ENCODE measurements at places on chromosomes 2 and 18. TPM values are rescaled to one million over a fixed set of nuclear protein-coding genes. Genes with fewer than 3 reads are reported as not detected.

Gene PLA2R1
- 9.3 TPM for total RNA-seq

Gene KCNJ13
- total RNA-seq: not detected

Gene ERBB4
- total RNA-seq: not detected

Gene INPP5D
- total RNA-seq: 28.6 TPM

Gene GKN2
- total RNA-seq: not detected

Gene ADGRF3
- total RNA-seq: 0.28 TPM

Gene INPP1
- total RNA-seq: 27.5 TPM

Gene SLC40A1
- 87.6 TPM for total RNA-seq

Gene TRABD2A
- 3.1 TPM for total RNA-seq

Gene CRYBA2
- total RNA-seq: not detected

Gene LOXHD1
- not detected for total RNA-seq

Gene SERPINB3
- not detected for total RNA-seq

Gene SLC25A12
- 10.1 TPM for total RNA-seq

Gene GCG
- not detected for total RNA-seq

Gene IKZF2
- 6.8 TPM for total RNA-seq

Gene DGKD
- 18.7 TPM for total RNA-seq

Gene GALNT3
- 39.6 TPM for total RNA-seq

Gene LOXL3
- 2.2 TPM for total RNA-seq

Gene CABYR
- 0.36 TPM for total RNA-seq

Gene OSR1
- total RNA-seq: 8.9 TPM

Gene CXCR1
- not detected for total RNA-seq

Gene FEV
- not detected for total RNA-seq

Gene CHST9
- not detected for total RNA-seq

Gene RABL2A
- 4.3 TPM for total RNA-seq

Gene ASB3
- total RNA-seq: 9.5 TPM

Gene TUBB8B
- total RNA-seq: not detected

Gene SRD5A2
- total RNA-seq: not detected

Gene RANBP2
- total RNA-seq: 25.1 TPM

Gene UGT1A10
- total RNA-seq: 140 TPM

Gene IL1R1
- total RNA-seq: 0.61 TPM

Gene ENOSF1
- total RNA-seq: 75.1 TPM

Gene ATP6V1B1
- 43.9 TPM for total RNA-seq

Gene UBXN4
- 28.3 TPM for total RNA-seq

Gene ANTXR1
- total RNA-seq: not detected

Gene SPEG
- total RNA-seq: 6.7 TPM

Gene C2orf92
- 2.2 TPM for total RNA-seq

Gene LRP1B
- not detected for total RNA-seq

Gene MYL1
- total RNA-seq: not detected

Gene RMDN2
- 2.2 TPM for total RNA-seq

Gene GPR17
- 0.64 TPM for total RNA-seq

Gene EFEMP1
- not detected for total RNA-seq

Gene AGXT
- 1.6 TPM for total RNA-seq

Gene ZAP70
- total RNA-seq: 1.8 TPM

Gene MYCN
- not detected for total RNA-seq

Gene SLC39A6
- 26.0 TPM for total RNA-seq
